ENCODE measurements at places on chromosomes 11 and 22. TPM values are rescaled to one million over a fixed set of nuclear protein-coding genes. Genes with fewer than 3 reads are reported as not detected.

- H3K27ac ChIP-seq, result no peak overlapping the region
- DNase-seq, result peak; percentile 32
- no peaks in the 10 kb centered on the region for H3K36me3 ChIP-seq
- H3K4me1 ChIP-seq, result no peaks in the 10 kb centered on the region
- no peak overlapping the region for H3K4me3 ChIP-seq
These were observed 8.9 kb upstream of the OR2D3 start for GRCh38 chr11:6911948-6912347.

- H3K27me3 ChIP-seq, result no peaks in the 10 kb centered on the region
- DNase-seq, result peak; percentile 89
- H3K4me3 ChIP-seq, result no peak overlapping the region
- H3K36me3 ChIP-seq, result no peaks in the 10 kb centered on the region
- peaks cover 11% of the 10 kb centered on the region for H3K4me1 ChIP-seq
- no peak overlapping the region for H3K27ac ChIP-seq
These were observed 324.3 kb downstream of the DYNC2H1 start for GRCh38 chr11:103433386-103434072.

DNA sequence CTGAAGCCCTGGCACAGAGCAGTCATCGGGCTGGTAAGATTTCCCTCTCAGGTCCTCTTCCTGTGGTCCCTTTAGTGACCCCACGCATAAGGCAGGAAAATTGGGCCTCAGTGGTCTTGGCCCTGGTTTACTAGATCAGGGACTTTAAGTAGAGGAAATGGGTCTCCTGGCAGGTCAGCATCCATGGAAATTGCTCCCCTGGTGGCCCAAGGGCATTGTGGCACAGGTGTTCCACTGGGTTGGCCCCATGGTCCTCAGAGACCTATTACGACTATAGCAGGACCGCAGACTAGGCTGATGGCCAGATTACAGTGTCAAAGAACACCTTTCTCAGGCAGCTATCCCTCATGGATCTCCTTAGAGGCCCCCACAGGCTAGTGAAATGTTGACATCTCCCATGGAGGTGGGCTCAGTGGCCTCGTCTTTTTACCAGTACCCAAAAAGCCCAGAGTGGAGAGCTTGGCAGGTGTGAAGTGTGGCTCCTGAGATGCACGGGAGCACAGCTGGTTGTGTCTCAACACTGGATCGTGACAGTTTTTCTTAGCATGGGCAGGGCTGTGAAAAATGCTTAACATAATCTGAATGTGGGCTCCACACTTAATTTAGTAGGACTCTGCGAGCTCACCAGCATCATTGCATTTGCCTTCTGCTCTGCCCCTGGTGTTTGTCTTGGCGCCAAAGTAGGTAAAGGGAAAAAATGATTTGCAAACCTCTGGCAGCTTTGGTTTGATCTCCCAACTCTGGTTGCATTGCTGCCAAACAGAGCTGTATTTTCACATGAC, 74.2 kb downstream of the ZBTB16 start:
- DNase-seq, result peak; percentile 55
- peaks cover 42% of the 10 kb centered on the region for H3K4me1 ChIP-seq
- H3K4me3 ChIP-seq, result no peak overlapping the region

GRCh38 chr11:1501421-1502167, 15.0 kb upstream of the MOB2 start:
- H3K27ac ChIP-seq, result no peak overlapping the region
- no peaks in the 10 kb centered on the region for H3K36me3 ChIP-seq
- H3K27me3 ChIP-seq, result no peaks in the 10 kb centered on the region
- no peak overlapping the region for H3K4me3 ChIP-seq
- H3K4me1 ChIP-seq, result no peaks in the 10 kb centered on the region

DNA sequence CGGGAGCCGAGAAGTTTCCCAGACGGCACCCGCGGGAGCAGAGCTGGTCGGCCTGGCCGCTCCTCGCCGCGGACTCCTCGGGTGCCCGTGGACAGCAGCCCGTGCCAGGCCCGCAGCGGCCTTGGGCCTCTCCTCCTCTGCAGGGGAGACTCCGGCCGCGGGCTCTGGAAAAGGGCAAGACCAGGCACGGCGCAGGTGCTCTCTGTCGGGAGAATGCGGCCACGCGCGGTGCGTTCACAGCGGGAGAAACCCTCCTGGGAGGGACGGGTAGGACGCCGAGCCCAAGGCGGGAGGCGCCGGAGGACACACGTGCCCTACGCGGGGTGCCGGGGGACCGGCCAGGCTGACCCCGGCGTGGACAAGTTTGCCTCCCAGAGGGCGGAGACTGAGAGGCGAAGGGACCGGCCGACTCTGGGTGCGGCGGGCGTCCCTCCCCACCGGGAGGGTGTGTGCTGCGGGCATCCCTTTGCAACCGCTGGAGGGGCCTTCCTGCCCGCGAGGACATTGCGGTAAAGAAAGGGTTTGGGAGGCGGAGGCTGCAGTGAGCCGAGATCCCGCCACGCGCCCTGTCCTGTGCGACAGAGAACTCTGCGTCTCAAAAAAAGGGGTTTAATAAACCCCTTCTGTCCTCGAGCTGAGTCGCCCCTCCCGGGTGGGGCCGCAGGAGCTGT, 2.3 kb downstream of the IFITM1 start:
- H3K27me3 ChIP-seq, result peaks cover 27% of the 10 kb centered on the region
- H3K36me3 ChIP-seq, result no peaks in the 10 kb centered on the region
- peak overlapping the region; percentile 25 for H3K4me3 ChIP-seq
- DNase-seq, result peak; percentile 78

- H3K36me3 ChIP-seq, result no peaks in the 10 kb centered on the region
- H3K27me3 ChIP-seq, result no peaks in the 10 kb centered on the region
- H3K4me1 ChIP-seq, result no peaks in the 10 kb centered on the region
- H3K4me3 ChIP-seq, result no peak overlapping the region
- no peak for DNase-seq
These were observed 22.1 kb upstream of the XKR3 start for GRCh38 chr22:16847271-16847670.

DNA sequence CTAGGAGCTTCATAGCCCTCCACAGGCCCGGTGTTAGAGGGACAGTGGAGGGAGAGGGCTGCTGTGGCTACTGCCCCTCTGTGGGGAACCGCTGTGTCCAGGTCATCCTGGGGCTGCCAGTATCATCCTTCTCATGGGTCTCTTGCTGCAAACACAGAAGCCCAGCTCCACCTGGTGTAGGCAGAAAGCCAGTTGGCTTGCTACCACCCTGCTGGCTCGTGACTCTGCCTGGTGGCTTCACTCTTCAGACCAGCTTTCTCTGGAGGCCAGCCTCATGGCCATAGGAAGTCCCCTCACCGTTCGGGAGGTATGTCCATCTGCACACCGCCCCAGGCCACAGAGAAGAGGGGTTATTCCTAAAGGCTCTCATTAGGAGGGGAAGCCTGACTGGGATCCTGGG, 19.4 kb upstream of the SUSD2 start:
- peaks cover 28% of the 10 kb centered on the region for H3K36me3 ChIP-seq
- no peak overlapping the region for H3K4me3 ChIP-seq

- no peaks in the 10 kb centered on the region for H3K36me3 ChIP-seq
- no peak overlapping the region for H3K4me3 ChIP-seq
- no peak for DNase-seq
- no peaks in the 10 kb centered on the region for H3K27me3 ChIP-seq
- peaks cover 10% of the 10 kb centered on the region for H3K4me1 ChIP-seq
These were observed 3.6 kb downstream of the SOX6 start for GRCh38 chr11:16352707-16353106.

- no peak overlapping the region for H3K4me3 ChIP-seq
- H3K27ac ChIP-seq, result no peak overlapping the region
- H3K36me3 ChIP-seq, result no peaks in the 10 kb centered on the region
These were observed 116.0 kb upstream of the DDI1 start for GRCh38 chr11:103920449-103920848.

DNA sequence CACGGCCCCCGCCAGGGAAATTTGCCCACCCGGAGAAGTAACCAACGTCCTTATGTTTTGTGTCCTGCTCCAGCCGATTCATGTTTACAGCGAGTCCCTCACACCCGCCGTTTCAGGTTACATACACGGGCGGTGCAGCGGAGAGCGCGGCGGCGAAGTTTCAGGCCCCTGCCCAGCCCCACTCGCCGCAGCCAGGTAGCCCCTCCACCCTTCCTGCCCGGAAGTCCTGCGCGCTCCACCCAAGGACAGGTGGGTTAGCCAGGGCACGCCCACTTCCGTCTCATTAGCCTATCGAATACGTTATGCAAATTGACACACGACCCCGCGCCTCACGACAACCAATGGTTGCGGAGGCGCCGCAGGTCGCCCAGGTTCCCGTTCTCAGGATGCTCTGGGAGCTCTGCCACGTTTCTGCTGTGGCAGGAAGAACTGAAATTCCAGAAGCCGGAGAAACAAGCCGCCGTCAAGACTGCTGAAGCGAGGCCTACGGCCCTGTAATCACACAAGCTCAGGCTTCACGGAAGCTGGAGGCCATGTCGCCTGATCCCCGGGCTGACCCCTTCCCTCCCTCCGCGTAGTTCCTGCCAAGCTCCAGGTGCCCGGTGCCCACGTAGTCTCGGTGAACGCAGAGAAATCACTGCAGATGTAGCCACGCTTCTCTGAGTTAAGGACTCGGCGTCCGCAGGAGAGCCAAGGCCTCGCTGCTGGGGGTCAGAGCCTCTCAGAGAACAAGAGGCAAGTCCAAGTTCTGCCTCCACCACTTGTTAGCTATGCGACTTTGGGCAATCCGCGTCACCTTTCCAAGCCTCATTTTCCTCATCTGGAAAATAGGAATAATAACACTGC, 22.4 kb upstream of the MYH9 start:
- H3K4me1 ChIP-seq, result peaks cover 6% of the 10 kb centered on the region
- no peak overlapping the region for H3K4me3 ChIP-seq
- peaks cover 4% of the 10 kb centered on the region for H3K36me3 ChIP-seq
- no peak overlapping the region for H3K27ac ChIP-seq
- no peak for DNase-seq
- H3K27me3 ChIP-seq, result no peaks in the 10 kb centered on the region

DNA sequence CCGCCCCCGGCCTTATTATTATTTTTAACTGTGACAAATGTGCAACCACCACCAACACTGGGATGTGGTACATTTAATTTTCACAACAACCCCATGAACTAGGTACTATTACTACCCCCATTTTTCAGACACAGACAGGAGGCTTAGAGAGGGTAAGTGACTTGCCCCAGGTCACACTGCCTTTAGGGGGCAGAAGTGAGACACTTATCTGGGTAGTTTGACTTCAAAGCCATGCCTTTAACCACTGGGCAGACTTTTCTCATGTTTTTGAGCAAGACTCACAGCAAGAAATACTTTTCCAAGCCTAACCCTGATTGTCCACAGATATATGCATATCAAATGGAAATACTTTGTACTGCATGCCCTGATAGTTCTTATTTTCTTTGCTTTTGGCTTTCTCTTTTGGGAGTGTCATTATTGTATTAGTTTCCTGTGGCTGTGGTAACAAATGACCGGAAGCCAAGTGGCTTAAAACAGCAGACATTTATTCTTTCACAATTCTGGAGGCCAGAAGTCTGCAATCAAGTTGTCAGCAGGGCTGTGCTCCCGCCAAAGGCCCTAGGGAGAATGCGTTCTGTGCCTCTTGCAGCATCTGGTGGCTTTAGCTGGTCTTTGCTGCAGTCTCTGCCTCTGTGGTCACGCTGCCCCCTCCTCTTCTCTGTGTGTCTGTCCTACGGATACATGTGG, 110.8 kb downstream of the GRIK4 start:
- H3K27me3 ChIP-seq, result peaks cover 3% of the 10 kb centered on the region
- H3K4me1 ChIP-seq, result no peaks in the 10 kb centered on the region
- no peak overlapping the region for H3K4me3 ChIP-seq
- no peak for DNase-seq
- no peaks in the 10 kb centered on the region for H3K36me3 ChIP-seq

DNA sequence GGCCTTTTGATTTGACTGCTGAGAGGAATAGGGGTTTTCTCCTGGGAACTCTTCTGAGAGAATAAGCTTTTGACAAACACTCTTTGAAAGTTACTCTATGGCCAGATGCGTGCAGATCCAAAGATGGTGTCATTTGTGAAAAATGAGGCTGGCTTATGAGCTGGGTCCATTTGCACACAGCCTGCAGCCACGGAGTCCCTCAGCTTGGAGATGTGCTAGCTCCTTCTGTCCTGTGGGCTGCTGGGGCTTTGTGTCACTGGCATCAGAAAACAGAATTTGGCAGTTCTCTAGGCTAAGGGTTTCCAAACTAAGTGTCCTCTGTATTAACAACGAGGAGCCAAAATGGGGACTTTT, 702.4 kb downstream of the NTM start:
- peaks cover 27% of the 10 kb centered on the region for H3K4me1 ChIP-seq
- DNase-seq, result no peak

DNA sequence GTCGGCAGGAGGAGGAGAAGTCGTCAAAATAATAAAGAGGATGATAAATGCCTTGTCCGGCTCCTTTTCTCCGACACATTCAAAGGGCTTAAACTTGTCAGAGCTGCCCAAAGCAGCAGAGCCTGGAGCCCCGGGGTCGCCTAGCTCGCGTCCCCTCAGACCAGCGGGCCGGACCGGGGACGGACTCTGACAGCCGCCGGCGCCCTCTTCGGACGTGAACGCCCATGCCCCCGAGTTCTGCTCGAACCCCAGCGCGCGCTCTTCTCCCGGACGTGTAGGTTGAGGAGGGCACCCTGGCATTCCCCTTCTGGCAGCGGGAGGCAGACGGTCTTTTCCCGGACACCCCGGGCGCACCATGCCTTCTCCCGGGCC, 999 bp downstream of the FGF3 start:
- H3K4me3 ChIP-seq, result no peak overlapping the region
- peak; percentile 73 for DNase-seq
- no peak overlapping the region for H3K27ac ChIP-seq
- peaks cover 70% of the 10 kb centered on the region for H3K27me3 ChIP-seq
- H3K36me3 ChIP-seq, result no peaks in the 10 kb centered on the region
- H3K4me1 ChIP-seq, result no peaks in the 10 kb centered on the region

DNA sequence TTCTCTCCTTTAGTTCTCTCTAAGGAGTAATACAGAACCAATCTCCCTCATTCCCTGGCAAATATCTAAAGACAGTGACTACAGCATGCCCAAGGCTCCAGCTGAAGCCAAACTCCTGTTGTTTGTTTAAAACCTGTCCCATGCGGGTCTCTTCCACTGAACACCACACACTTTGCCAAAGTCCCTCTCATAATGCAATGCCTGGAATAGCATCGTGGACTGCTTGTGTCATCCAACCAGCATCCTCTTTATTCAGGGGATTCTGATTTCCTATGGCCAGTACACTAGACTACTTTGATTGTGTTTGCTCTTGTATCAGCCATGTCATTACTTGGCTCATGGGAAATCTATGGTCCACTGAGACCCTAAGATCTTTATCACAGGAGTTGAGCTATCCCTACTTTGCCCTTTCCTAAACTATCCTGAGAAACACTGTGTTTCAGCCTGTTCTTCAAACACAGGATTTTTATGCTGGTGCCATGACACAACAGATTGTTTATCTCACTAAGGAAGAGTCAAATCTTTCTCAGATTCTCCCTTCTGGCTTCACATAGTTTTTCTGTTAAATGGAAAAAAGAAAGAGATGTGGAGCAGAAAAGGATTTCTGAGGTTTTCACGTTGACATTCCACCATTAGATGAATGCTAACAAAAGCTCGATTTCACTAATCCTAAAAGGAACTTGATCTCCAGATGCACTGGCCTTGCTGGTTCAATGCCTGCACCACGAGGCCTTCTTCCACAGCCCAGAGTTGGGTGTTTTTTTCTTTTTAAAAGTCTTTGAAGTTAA, 15.9 kb upstream of the IRAG1 start:
- H3K27me3 ChIP-seq, result peaks cover 4% of the 10 kb centered on the region
- H3K4me3 ChIP-seq, result no peak overlapping the region
- no peaks in the 10 kb centered on the region for H3K36me3 ChIP-seq
- no peaks in the 10 kb centered on the region for H3K4me1 ChIP-seq
- DNase-seq, result no peak

The ESRRA gene
- 28.6 TPM for total RNA-seq

The TCN1 gene
- not detected for total RNA-seq

The CNTF gene
- 1.8 TPM for total RNA-seq

The CECR2 gene
- not detected for total RNA-seq

The HTR3A gene
- not detected for total RNA-seq

The CRYBB3 gene
- not detected for total RNA-seq

The PHF21B gene
- not detected for total RNA-seq

The KCNQ1OT1 gene
- 6.2 TPM for total RNA-seq

The MEI1 gene
- total RNA-seq, result 0.36 TPM

The CTTN gene
- 426 TPM for total RNA-seq

The KCNQ1 gene
- not detected for total RNA-seq

The PYGM gene
- 0.36 TPM for total RNA-seq

The MRGPRE gene
- under 0.01 TPM for total RNA-seq
